SK-N-DZ (cell line): ENCODE measurements at places on chromosomes 13 and 19.

- DNase-seq = no peak
Measured at GRCh38 chr13:95793781-95794180, 116.8 kb downstream of the DNAJC3 start.

DNA sequence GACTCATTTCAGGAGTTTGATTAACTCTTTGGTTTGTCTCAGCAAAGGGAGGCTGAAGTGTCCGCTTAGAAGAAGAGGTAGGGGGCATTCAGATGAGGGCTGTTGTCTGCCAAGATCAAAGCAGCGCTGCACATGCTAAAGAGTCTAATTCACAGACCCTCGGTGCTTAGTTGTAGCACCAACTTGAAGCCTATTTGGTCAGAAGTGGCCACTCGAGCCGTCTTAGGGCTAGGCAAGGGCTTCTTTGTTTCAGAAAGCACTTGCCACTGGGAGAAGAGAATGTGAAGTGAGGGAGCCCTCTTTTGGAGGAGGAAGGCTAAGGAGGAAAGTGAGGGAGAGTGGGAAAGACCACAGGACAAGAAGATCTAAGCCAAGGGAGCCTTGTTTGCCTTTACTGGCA is 313.4 kb upstream of the TMTC4 start:
- no peak for DNase-seq

- no peak for DNase-seq
Measured at GRCh38 chr13:30353471-30354215, 46.3 kb upstream of the KATNAL1 start.

GRCh38 chr13:38819053-38819452 is 132.2 kb downstream of the FREM2 start:
- no peak for DNase-seq

DNA sequence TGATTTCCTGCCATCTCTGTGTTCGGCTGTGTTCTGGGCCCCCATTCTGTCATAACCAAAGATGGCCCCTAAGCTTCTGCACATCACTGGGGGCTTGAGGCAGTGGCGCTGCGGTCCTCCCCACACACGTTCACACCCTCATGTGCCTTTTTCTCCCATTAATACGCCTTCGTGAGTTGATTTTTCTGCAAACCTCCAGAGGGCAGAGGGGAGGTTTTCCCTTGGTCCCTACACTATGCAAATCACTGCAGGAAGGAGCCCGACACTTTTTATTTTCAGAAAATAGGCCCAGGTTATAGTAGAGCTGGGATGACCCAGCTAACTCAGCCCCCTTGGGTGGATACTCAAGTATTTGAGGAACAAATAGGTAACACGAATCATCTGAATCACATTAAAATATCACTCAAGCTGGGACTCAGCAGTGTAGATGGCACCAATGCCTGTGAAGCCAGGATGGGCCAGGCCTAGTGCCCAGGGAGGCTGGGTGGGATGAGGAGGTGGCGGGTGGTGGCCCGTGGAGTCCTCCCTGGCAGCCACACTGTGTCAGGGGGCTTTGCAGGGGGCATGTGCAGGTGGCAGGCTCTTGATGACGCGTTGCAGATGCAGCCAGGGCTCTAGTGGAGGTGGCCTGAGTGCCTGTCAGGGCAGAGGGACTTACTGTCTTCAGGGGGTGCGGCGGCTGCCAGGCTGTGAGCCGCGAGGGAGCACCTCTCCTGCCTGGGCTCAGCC is 234.3 kb downstream of the TEX29 start:
- no peak for DNase-seq

DNA sequence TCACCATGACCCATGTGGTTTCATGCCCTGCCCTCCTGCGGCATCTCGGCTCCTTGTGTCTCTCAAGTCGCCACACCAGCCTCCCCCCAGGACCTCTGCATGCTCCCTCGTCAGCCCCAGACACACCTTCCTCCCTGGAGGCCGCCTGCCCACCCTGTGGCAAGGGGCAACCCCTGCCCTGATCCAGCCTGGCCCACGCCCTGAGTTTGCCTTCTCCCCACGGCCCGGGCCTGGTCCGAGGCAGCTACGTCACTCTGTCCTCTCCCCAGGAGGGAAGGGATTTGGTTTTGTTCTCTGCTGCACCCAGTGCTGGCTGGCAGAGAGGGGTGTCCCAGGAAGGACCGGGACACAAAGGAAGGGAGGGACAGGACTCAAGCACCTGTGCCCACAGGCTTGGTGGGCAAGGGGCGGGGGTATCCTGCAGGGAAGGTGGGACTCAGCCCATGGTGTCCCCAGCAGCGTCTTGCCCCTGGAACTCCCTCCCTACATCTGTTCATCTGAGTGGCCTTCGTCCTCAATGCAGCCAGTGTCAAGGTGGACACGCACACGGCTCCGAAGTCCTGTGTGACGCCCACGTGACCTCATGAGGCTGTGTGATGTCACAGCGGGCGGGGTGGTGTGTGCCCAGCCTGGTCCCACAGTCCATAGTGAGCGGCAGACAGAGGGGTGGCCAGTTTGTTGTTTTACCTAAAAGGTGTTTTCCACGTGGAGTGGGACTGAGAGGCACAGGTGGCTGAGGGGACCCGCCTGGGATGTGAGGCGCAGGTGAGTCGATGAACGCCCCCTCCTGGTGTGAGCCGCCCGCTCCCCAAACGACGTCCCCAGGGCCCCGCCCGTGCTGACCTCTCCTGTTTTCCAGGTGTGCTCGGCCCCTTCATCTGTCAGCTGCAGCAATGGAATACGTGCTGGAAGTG is at the start of gene TEX29:
Gene TEX29 (plus strand): TSS at position 645 of the 914 bp plus-strand sequence. CDS start 249 bp downstream, at position 894.
- no peak for DNase-seq

GRCh38 chr19:34325981-34326787 is 38.8 kb upstream of the GPI start:
- no peak for DNase-seq

- DNase-seq = peak; percentile 59
Measured at GRCh38 chr19:18223860-18224524, 2.2 kb downstream of the PDE4C start.

GRCh38 chr19:50725218-50725910 is 2.2 kb downstream of the CLEC11A start:
- no peak for DNase-seq

GRCh38 chr13:44306371-44307192 is 67.0 kb upstream of the SERP2 start:
- no peak for DNase-seq

GRCh38 chr13:65789815-65790214 is 1440.3 kb downstream of the PCDH9 start:
- DNase-seq = no peak

DNA sequence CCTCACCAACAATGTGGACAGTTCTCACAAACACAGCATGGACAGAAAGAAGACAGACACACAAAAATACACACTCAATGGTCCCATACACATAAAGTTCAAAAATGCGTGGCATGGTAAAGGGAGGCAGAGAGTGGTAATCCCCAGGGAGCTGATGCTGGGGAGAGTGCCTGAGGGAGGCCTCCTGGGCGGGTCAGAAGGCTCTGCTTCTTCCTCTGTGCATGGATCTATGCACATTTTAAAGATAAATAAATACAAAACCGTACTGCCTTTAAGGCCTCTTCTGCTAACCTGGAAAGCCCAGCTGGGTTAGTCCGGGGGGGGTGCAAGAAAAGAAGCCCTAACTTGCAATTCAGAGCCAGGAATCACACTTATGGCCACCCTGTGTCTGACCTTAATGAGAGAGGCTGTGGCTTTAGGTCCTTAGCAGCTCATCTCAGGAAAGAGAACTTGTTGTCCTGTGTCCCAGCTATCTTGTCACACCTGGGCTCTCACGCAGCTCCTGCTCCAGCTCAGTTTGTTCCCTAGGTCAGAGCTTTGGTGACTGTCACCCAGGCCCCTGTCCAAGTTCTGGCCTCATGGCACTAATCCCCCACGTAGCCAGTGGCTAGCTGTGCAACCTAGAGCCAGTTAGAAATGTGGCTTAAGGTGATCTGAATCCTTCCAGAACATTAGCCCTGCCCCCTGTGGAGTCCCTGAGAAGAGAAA is 28.5 kb downstream of the POP4 start:
- DNase-seq = no peak

DNA sequence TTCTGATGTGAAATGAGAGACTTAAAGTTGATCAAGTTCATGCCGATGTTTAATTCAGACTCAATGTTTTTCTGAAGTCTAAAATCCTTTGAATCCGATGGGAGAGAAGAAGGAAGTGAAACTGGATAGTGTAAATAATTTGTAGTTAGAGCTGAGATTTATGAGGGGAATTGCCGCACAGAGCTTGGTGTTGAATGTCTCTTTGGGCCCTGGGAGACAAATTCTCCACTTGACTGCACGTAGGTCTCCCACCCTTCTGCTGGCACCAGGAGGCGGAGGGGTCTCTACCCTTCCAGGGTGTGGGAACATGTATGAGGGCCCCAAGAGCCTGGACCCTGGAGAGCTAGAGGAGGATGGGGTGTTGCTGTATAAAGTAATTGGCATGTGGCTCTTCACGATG is 140.8 kb upstream of the SERP2 start:
- DNase-seq = no peak

GRCh38 chr19:30144242-30144758 is 202.3 kb downstream of the URI1 start:
- DNase-seq = no peak

GRCh38 chr13:66425741-66426140 is 804.4 kb downstream of the PCDH9 start:
- DNase-seq = no peak

- DNase-seq = no peak
Measured at GRCh38 chr19:1468821-1469254, 10.2 kb downstream of the C19orf25 start.

GRCh38 chr13:44294876-44295275 is 78.7 kb upstream of the SERP2 start:
- no peak for DNase-seq

DNA sequence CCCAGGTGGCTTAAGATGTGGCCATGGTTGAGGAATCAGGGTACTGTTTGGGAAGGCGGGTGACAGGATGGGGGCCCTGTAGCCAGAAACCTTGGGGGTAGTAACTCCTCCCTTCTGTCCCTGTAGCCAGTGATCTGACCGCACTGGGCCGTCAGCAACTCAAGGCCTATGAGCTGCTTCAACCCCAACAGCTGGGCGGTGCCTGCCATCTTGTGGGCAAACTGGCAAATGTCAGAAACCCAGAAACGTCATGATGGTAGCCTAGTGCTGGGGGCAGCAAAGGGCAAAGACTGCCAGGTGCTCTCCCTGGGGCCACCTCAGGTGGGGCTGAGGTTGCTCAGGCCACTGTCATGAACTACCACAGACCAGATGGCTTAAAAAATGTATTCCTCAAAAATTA is 3.5 kb downstream of the COPE start:
- DNase-seq = peak; percentile 34

- no peak for DNase-seq
Measured at GRCh38 chr13:96996886-96997285, 2.6 kb upstream of the OXGR1 start.

GRCh38 chr13:43295321-43295720 is 271.9 kb downstream of the DNAJC15 start:
- no peak for DNase-seq

- no peak for DNase-seq
Measured at GRCh38 chr13:21960108-21960507, 289.2 kb downstream of the FGF9 start.

DNA sequence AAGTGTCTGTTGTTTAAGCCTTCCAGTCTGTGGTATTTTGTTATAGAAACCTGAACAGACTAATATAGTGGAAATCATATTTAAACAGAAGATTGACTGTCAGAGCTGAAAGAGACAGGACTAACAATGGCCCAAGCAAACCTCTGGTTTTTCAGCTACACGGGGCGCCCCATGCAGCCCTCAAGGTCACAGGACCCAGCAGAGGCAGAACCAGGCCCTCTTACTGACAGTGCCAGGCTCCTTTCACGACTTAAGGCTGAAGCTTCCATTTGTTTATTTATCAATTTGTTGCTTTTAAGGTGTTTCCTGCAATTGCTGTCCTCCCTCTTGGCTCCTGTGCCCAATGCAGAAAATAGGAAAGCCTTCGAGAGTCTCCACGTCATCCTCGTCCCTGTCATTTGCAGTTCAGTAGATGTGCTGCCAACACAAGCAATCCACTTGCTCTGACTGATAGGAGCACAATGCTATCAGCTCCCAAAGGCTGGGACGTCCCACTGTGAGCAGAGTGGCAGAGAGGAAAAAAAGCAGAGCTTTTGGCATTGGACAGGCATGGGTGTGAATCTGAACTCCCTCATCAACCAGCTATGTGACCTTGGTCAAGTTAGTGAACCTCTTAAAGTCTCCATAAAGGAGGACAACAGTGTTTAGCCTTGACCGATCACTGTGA is 10.5 kb upstream of the SLC7A1 start:
- no peak for DNase-seq

DNA sequence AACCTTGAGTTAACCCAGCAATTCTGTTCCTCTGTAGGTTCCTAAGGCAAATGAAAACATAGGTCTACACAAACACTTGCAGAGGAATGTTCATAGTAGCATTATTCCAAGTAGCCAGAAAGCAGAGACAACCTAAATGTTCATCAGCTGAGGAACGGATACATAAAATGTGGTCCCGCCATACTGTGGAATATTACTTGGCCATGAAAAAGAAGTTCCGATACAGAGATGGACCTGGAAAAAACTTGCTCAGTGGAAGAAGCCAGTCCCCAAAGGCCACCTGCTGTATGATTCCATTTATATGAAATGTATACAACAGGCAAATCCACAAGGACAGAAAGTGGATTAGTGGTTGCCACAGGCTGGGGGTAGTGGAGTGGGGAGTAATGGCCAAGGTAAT is 53.0 kb downstream of the ARHGEF18 start:
- no peak for DNase-seq

DNA sequence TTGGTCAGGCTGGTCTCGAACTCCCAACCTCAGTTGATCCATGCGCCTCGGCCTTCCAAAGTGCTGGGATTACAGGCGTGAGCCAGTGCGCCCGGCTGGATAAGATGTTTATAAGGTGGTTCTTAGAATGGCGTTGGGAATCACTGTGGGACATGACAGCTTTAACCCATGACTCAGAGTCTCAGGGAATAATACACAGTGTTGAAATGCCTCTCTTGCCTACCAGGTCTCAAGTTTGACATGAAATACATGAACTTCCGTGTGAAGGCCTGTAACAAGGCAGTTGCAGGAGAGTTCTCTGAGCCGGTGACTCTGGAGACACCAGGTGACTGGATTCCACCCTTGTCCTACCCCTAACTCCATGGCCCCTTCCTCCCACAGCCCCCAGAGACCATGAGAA is 12.6 kb downstream of the FSD1 start:
- no peak for DNase-seq
